Fibroblast of the conjunctiva (primary cell): ENCODE measurements at places on chromosomes 4 and X.
A peak's percentile ranks its signal among the peaks of the same experiment; 100 is the strongest.

DNA sequence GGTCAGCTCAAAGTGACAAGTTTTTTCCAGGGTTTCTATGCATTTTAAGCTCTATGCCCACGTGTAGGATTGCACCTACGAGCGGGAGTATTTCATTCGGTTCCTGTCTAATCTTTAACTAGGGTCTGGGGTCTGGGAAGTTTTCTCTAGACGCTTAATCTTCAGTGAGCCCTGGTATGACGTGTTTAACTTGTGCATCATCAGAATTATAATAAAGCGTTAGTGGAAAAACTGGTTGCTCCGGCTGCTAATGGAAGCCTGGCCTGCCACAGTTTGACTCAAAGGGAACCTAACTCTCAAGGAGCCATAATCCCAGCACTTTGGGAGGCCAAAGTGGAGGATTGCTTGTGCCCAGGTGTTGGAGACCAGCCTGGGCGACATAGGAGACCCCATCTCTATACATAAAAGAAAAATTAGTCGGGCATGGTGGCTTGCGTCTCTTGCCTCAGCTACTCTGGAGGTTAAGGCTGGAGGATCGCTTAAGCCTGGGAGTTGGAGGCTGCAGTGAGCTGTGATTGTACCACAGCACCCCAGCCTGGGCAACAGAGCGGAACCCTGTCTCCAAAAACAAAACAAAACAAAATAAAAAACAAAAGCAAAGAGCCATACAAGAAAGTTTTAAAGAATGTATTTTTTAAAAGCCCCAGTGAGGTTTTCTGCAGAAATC, 30.2 kb downstream of the ARSD start:
- no peak for DNase-seq

GRCh38 chr4:16875487-16875886, 23.0 kb downstream of the LDB2 start:
- DNase-seq, result peak; percentile 67

GRCh38 chr4:125741825-125742452, 427.2 kb downstream of the FAT4 start:
- peak; percentile 36 for DNase-seq

- no peak for DNase-seq
Observed at GRCh38 chr4:142615324-142615665, 230.8 kb downstream of the INPP4B start.

GRCh38 chrX:149650162-149650561, 18.6 kb upstream of the TMEM185A start:
- DNase-seq, result no peak

DNA sequence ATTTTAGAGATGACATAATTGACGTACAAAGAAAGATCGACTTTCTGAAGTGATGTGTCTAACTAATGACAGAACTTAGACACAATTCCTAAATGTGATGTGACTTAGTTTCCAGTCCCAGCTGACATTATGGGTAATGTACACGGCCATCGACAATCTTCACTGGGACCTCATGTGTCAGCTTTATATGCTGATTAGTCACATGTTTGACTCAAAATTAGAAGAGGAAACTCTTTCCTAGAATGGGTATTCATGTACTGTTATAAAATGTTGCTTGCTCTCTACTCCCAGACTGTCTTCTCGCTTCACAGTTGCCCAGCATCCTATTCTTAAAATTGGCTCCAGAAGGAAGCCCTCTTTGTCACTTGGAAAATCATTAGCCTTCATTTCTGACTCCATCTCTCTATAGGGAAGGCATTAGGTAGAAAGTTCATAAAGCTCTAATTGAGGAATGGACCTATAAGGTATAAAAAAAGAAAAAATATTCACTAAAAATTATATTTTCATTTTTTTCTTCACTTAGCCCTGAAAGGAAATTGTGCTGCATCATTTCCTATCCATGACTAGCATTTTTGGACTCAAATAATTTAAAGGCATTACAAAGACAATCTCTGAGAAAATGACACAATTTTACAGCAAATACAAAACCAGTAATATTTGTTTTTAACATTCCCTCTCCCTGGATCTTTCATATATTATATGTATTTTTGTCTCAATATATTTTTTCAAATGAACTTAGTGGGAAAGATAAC, 554.6 kb downstream of the INPP4B start:
- DNase-seq, result no peak

DNA sequence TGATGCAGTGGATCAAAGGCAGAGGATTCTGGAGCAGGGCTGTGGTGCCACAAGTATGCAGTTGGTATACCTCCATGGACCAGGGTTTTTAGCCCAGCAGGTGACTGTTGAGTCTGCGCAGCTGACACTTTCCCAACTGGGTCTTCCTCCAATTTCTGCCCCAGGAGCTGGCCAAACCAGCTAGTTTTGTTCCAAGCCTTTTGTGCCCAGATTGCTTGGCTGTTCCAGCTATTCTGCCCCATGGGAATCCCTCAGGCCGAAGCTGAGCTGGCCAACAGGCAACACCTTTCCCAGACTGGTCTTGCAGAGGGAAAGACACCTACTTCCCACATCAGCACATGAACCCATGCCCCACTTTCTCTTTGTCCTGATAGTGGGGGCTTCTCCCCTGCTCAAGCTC, 22.8 kb upstream of the ANKRD17 start:
- no peak for DNase-seq

- DNase-seq, result no peak
Observed at GRCh38 chrX:2629316-2630007, 61.6 kb upstream of the CD99 start.

DNA sequence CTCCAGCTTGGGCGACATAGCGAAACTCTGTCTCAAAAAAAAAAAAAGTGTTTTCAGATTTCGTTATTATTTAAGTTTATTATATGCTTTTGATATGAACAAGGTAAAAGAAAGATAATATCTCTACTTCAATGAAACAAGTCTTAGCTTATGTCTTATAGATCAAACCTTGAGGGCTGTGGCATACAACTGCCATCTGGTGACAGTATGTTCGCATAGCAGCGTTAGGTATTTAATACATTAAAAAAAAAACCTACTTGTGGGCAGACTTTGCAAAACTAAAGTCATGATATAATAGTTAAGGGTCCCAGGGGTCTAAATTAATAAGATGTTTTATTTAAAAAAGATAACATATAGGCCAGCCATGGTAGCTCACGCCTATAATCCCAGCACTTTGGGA, 161.2 kb upstream of the AMOT start:
- DNase-seq, result no peak

GRCh38 chrX:118513120-118513898, 17.7 kb downstream of the DOCK11 start:
- no peak for DNase-seq

- DNase-seq, result no peak
Observed at GRCh38 chr4:20195071-20195885, 56.4 kb upstream of the SLIT2 start.

DNA sequence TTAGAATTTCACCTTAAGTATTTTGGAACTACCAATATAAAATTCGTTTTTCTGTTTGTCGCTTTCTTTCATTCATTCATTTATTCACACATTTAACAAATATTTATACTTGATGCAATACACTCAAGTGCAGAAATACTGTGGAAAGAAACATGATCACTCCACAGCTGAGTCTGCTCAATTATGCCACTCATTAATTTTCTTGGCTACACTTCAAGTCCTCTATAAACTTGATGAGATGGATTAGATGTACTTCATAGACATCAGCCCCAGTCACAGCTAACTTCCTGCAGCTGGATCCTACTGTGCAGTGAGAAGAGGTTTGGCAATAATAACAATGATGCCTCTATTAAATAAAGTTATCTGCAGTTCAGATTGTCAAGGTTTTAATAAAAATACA, 208.1 kb downstream of the PDGFC start:
- no peak for DNase-seq

DNA sequence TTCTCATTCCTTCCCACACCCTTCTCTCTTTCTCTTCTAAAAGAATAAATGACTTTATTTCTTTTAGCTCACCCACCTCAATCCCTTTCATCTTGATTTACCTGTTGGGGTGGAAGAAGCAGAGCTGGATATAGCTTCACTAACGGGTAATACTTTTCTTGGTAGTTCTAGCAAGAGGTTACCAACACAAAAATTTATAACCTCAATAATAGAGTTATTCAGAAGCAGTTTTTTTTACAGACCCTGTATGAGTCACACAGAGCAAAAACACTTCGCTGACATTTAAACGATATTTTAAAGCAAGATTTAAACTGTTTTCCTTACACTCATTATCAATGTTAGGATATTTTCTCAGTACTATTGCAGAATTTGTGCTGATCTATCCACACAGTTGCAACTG, 42.4 kb downstream of the CBLL2 start:
- no peak for DNase-seq
